ENCODE measurements at places on chromosomes 5 and 9. TPM values are rescaled to one million over a fixed set of nuclear protein-coding genes. Genes with fewer than 3 reads are reported as not detected.
A peak's percentile ranks its signal among the peaks of the same experiment; 100 is the strongest.

Gene TRIM36
- total RNA-seq = 30.8 TPM

GRCh38 chr5:103280967-103281366 lies 22.4 kb downstream of the MACIR start:
- no peak for DNase-seq

DNA sequence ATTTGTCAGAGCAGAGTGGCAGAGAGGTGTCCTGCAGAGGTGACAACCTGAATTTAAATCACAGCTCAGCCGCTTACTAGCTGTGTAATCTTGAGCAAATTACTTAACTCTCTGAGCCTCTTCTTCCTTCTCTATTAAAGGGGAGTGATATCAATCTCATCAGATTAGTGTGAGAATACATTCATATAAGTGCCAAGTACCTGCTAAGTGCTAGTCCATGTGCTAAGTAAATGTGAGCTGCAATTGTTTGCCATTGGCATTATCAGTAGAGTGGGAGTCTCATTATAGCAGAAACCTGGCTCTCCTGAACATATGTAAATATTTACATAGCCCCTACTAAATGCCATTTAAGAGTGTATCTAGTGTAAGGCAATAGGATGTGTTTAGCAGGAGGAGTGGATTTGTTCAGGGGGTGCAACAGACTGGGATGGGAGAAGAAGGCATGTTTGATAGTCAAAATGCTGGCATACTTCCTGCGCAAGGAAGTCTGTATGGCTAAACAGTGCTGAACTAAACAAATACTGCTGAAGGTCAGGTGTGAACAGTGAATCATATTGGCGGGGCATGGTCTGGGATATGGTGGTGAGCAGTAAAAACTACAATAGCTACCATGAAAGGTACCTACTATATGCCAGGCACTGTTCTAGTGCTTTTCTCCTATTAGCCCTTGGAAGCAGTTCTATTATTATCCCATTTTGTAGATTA lies 74.5 kb downstream of the F2RL2 start:
- peak; percentile 55 for DNase-seq

DNA sequence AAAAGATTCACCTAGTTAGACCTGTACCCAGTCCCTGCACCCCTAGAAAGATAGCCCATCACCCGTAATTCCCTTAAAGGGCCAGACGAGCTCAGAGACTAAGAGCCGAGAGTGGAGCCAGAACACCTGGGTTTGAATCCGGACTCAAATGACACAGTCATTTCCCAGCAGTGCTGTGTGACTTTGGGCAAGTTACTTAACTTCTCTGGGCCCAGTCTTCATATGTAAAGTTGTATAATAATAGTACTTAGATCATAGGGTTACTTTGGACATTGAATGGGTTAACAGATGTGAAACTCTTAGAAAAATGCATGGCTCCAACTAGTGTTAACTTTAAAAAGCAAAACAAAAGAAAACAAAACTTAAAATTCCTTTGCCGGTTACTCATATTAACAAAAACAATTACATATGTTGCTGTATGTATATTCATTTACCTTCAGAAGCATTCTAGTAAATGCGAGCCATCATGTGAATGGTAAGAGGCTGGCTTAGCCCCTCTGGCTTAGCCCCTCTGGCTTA lies 40.4 kb upstream of the RASGRF2 start:
- no peak for DNase-seq

DNA sequence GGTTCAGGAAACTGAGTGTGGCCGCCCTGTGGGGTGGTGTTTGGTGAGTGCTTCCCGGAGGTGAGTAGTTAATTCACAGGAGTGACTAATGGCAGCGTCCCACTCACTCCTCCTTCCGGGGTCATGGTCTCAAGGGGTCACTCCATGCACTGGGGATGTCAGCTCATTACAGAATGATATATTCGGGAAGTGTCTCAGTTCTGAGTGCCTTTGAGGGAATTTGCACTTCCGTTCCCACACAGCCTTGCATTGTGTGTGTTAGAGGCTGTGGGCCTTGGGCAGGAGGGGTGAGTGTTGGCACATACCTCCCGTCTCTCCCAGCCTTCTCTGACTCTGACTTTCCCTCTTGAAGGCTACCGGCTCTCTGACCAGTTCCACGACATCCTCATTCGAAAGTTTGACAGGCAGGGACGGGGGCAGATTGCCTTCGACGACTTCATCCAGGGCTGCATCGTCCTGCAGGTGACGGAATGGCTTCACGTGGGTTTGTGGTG lies 10.5 kb upstream of the AHRR start:
- no peak for DNase-seq

Gene NMUR2
- total RNA-seq = not detected

Gene FBN2
- total RNA-seq = 0.79 TPM

Gene PCDHB12
- total RNA-seq = 1.9 TPM

DNA sequence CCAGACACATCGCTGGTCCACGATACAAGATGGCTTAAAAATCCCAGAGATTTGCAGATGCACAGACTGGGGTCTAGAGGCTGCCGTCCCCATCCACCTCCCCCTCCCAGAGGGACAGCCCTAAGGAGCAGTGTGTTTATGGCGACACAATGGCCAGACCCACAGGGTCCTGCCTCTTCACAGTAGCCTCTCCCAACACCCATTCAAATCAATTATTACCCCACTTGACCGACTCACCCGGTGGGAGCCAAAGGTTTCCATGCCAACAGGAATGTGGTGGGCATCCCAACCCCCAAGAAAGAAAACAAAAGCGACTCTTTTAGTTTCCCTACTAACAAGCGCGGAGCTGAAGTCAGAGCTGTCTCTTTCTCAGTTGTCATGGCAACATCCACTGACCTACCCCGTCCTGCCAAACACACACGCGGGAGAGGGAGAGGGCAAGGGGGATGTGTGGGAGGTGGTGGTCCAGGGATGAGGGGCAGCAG lies 209.0 kb downstream of the TTLL11 start:
- no peak for DNase-seq

Gene ARHGEF28
- 9.8 TPM for total RNA-seq

GRCh38 chr5:89756955-89757354 lies 652.6 kb downstream of the CETN3 start:
- no peak for DNase-seq

Gene C9orf152
- total RNA-seq = 31.4 TPM

DNA sequence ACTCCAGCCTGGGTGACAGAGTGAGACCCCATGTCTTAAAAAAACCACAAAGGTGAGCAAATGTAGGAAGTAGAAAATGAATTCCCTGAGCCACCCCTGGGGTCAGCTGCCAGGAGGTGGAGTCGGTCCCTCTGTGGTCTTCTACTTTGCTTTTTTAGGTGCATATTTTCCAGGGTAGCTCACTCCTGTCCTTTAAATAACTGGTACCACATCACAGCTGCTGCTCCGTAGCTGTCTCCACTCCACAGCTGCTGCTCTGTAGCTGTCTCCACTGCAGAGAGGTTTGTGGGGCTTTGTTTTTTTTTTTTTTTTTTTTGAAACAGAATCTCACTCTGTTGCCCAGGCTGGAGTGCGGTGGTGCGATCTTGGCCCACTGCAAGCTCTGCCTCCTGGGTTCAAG lies 8.9 kb downstream of the WDR5 start:
- no peak for DNase-seq

Gene AGXT2
- total RNA-seq = not detected

Gene TMEM38B
- 30.3 TPM for total RNA-seq

- DNase-seq = no peak
These were observed 19.1 kb downstream of the CNTFR start for GRCh38 chr9:34570376-34570775.

Gene TEX53
- total RNA-seq = not detected

DNA sequence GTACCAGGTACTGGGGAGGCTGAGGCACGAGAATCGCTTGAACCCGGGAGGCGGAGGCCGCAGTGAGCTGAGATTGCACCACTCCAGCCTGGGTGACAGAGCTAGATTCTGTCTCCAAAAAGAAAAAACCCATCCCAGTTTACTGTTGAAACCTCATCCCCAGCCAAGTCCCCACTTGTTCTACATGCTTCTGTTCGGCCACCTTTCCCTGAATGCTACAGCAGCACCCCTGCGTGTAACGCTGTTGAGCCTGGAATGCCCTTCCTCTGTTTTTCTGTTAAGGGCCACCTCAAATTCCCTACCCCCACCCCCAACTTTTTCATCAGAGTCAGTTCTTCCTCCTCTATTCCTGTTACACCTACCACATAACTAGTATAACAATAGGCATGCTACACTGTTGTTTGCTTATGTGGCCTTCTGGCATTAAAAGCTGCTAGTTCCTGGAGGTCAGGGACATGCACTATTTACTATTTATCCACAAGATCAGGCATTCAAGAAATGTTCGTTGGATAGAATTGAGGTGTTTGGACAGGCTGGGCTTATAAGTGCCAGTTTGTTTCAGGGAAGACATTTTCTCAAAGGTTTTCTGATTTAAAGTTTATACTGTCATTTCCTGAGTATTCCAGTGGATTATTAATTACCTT lies 47.1 kb upstream of the C5orf47 start:
- no peak for DNase-seq

- DNase-seq = no peak
These were observed 187.1 kb upstream of the SPEF2 start for GRCh38 chr5:35430381-35431162.
